Tibial artery (tissue), 4 donors: ENCODE measurements at places on chromosomes 4 and X.

- DNase-seq = no peak
Observed at GRCh38 chr4:42747971-42748370, 91.1 kb upstream of the ATP8A1 start.

GRCh38 chr4:6887591-6888371, 21.8 kb upstream of the TBC1D14 start:
- DNase-seq = peak; percentile 64

GRCh38 chr4:158869001-158869400, 100.2 kb downstream of the FNIP2 start:
- DNase-seq = no peak

DNA sequence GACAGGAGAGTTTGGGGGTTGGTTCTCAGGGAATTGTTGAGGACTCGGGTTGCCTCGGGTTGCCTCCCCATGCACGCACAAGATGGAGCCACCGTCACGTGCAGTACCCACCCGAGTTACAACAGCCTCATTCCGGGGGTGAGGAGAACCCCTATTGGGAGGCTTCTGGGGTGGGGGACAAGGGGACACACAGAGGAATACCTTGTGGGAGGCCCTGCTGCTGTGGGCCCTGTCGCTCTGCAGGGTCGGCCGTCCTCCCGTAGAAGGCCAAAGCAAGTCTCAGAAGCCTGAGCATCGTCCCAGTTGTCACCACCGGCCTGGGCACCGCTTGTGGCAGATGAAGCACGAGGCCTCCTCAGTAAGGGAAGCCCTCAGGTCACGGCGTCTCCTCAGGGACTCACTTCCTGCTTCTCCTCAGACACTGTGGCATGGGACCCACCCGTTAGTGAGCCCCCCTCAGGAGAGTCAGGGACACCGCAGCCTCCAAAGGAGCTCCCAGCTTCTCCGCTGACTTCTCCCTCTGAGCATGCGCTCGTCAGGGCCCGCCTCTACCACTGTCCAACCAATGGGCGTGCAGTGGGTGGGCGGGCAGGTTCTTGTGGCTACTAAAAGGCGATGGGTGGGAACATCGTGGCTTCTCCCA, at the start of gene CT55:
Gene CT55, minus strand, starts transcription at position 522 of the 643 bp plus-strand sequence. Its CDS starts 227 bp downstream, at position 295.
- DNase-seq = no peak

DNA sequence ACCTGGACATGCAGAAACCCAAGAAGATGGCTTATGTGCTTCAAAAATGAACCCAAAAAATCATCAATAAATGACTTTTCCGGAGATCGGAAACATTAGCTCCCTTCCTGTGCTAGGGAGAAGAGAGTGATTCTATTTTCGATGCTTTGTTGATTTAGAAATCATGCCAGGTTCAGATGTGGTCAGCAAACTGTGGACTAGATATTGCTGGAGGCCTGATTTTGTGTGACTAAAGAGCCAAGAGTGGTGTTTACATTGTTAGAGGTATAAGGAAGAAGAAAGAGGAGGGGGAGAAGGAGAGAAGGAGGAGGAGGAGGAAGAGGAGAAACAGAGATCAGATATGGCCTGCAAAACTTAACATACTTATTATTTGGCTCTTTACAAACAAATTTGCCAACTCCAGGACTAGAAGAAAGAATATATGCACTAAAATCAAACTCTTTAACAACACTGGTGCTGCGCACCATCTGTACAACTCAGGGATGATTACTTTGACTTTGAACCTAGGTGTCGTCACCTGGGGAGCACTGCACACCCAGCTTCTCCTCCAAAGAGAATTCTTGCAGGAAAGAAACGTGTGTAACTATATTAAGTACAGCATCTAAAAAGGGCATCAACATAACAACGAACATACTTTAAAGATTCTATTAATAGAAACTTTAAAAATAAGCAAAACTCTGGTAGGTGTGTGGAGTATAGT, 664.9 kb upstream of the LCORL start:
- DNase-seq = no peak

DNA sequence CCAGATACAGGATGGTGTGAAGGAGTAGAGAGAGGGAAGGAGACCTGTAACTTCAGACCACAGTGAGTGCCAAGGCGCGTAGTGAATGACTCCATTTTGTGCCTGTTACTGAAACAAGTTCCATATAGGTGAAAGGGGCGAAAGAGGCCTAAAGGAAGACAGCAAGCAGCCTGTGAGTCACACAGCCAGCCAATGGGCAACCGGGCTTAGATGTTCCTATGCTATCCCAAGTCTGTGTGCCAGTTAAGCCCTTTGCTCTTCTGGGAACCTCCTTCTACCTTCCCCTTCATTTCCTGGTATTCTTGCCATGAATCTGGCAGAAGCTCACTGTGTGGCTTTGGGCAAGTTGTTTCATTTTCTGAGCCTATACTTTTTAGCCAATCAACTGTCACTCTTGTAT, 161.8 kb upstream of the LDB2 start:
- no peak for DNase-seq

- DNase-seq = no peak
Observed at GRCh38 chrX:9961750-9962149, 5.4 kb upstream of the CLDN34 start.

DNA sequence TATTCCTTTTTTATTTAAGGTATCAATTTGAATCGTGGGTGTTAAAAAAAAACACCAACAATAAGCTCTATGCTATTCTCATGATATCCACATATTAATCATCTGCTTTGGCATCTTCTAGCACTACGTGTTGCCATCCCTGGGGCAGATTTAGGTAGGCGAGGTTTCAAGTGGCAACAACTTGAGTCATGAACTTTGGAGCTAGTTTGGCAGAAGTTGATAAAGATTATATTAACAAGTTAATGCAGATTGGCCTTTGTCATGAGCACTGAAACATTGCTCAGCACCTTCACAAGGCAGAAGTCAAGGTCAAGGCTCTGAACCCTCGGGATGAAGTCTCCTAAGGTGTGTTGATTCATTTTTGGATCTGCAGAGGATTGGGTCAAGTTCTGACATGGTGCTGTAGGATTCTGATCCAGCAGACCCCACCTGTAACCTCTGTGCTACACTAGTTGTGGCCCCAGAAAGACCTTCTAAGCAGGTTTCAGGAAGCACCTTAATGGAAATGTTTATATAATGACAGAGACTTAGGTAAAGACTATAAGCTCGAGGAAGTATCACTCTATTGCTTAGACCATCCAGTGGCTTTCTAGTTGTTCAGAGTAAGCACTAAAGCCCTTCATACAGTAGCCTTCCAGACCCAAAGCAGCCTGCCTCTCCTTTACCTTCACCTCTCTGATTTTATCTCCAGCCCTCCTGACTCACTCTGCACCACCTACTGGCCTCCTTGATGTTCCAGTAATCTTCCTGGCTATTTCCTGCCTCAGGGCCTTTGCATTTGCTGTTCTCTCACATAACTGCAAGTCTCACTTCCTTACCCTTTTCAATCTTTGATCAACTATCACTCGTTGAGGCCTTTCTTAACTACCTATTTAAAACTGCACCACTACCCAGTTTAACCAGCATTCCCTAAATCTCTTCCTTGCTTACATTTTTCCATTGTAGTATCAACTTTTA, 117.0 kb upstream of the SLC4A4 start:
- DNase-seq = no peak

DNA sequence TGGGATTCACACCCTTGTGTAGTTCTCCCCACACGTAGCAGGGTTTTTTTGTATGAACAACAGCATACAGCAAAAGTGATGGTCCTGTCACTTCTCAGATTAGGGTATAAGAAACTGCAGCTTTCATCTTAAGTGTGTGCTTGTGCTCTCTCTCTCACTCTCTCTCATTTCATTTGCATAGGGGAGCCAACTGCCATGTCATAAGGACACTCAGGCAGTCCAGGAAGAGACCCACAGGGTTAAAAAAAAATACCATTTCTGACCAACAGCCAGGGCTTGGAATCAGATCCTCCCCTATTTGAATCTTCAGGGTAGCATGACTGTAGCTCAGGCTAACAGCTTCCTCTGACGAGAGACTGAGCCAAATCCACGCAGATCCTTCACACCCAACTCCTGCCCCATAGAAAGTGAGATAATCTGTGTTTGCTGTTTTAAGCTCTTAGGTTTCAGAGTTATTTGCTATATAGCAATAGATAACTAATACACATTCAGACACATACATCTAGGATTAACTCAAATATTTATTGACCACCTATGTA, 331.2 kb downstream of the PAPSS1 start:
- DNase-seq = no peak

GRCh38 chr4:87865288-87865687, 32.5 kb downstream of the MEPE start:
- DNase-seq = no peak

GRCh38 chr4:2934077-2934812, 29.0 kb downstream of the NOP14 start:
- peak; percentile 85 for DNase-seq

GRCh38 chr4:187541666-187542065, 453.9 kb upstream of the ZFP42 start:
- DNase-seq = no peak

DNA sequence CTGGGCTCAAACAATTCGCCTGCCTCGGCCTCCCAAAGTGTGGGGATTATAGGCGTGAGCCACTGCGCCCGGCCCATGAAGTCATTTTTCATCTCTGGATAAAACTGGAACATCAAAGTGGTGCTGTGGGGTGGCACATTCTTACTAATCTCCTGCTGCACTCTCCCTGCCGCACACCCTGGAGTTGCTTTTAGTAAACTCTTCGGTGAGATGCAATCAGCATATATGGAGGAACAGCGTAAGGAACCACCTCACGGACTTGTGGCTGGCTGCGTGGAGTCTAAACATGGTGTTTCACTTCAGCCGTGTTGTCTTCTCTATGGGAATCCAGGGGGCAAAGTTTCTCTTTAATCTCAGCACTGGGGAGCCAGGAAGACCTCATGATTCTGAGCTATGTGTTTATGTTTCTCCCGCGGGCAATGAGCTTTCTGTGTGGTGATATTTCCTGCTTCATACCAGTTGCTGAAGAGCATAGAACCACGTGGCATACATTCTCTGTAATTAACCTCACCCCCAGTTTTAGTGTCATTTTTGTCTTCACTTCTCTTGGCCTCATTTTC, 2.1 kb upstream of the RHOH start:
- no peak for DNase-seq

- no peak for DNase-seq
Observed at GRCh38 chrX:54818221-54818620, 10.7 kb downstream of the MAGED2 start.

DNA sequence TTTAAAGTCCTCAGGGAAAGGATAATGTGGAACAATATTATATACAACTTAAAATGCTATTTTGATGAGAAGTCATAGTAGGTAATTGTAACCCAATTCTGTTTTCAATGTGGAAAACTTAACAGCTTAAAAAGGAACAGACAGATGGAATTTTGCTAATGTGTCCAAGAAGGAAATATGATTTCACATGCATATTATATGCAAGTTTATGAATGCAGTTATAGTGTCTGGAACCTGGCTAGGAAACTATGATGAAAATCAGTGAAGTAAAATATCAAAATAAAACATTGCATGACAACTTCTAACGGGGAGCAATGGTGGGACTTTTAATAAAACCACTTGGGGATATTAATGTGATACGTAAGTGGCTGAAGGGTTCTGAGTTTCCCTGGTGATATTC, 152.6 kb upstream of the HAND2 start:
- DNase-seq = no peak

- no peak for DNase-seq
Observed at GRCh38 chr4:1600211-1600780, 83.8 kb downstream of the FAM53A start.

DNA sequence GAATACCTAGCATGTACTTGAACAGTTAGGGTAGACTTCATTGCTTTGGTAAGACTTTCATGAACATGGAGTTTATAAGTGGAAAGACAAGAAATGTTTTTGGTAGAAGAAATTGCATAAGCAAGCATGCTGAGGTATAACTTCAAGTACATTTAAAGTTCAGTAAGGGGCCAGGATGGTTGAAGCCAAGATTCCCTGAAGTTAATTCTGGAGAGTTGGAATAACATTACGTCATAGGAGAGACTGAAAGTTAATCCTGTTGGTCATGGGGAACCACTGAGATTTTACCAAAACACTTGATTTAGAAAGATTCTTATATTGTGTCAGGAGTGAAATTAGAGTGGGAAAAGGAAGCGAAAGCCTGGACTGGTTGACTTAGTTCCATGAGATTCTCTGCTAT, 767.5 kb upstream of the MAGEB2 start:
- no peak for DNase-seq

GRCh38 chrX:124594017-124594651, 247.8 kb downstream of the SH2D1A start:
- DNase-seq = no peak

GRCh38 chr4:78528327-78528726, 23.2 kb upstream of the ANXA3 start:
- DNase-seq = no peak

- DNase-seq = no peak
Observed at GRCh38 chr4:54058171-54058570, 6.2 kb downstream of the CHIC2 start.

GRCh38 chr4:52659001-52659721, at the start of gene USP46:
USP46 (minus strand) TSS chr4:52659301; CDS start chr4:52659150, 151 bp downstream.
- peak; percentile 69 for DNase-seq

DNA sequence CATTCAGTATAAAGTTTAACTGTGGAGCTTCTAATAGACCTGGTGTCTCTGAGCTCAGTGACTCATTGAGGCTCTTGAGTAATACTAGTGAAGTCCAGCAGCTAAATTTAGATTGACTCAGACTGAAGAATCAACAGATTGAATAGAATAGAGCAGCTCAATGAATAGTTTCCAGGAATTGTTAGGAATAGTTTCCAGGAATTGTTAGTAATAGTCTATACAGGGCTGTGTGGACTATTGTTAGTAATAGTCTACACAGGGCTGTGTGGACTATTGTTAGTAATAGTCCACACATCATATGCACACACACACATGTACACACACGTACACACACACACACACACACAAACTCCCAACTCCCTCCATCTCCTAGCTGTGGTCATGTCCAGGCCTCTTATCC, 3.0 kb downstream of the GIMD1 start:
- DNase-seq = no peak

DNA sequence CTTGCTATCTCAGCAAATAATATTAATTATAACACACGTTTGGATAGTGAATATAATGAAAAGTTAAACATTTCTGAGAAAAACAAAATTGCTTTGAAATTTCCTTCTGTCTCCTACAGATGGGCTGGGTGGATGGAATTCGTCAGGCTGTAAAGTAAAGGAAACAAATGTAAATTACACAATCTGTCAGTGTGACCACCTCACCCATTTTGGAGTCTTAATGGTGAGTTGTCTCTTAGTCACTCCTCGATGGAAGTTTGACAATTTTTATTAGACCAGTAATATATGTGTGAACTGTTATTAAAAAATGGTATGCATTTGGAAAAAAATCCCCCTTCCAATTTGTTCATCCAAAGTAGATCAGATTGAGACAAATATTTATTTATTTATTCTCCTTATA, 92.5 kb upstream of the BRS3 start:
- DNase-seq = no peak

DNA sequence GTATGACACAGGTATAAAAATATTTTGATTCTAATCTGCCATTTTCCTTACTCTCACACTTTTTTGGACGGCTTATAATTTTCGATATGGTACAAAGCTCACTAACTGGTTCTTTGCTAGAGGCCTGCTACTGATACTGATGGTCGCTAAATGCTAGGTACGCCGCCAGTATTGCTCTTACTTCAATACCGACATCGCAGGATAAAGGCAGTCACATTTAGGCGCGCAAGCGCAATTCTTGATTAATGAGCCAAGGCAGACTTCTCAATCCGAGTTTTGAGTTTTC, 557 bp upstream of the USP38 start:
- DNase-seq = no peak
